ENCODE measurements at places on chromosomes 3 and 15. TPM values are rescaled to one million over a fixed set of nuclear protein-coding genes. Genes with fewer than 3 reads are reported as not detected.

- DNase-seq, result no peak
These were observed 1.5 kb upstream of the CD200R1L start for GRCh38 chr3:112848196-112848595.

DNA sequence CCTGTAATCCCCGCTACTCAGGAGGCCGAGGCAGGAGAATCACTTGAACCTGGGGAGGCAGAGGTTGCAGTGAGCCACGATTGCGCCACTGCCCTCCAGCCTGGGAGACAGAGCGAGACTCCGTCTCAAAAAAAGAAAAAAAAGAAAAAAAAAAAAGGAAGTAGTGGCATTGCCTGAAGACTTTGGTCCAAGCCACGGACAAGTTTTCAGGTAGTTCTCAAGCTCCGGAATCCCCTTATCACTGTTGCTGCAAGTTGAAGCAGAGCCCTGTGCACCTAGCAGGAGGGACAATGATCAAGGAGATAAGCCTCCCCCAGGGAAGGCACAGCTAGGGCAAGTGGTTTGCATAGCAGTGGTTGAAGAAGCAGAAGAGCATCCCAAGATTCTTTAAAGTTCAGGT is 97.6 kb downstream of the MEX3B start:
- no peak for DNase-seq

GRCh38 chr15:63599401-63600000 is 2.3 kb downstream of the FBXL22 start:
- DNase-seq, result peak; percentile 34

GRCh38 chr3:139540651-139541531 is 1.3 kb upstream of the RBP1 start:
- DNase-seq, result no peak

- DNase-seq, result peak; percentile 76
These were observed 437.7 kb downstream of the RAP2B start for GRCh38 chr3:153599685-153600084.

- no peak for DNase-seq
These were observed 34.0 kb downstream of the DZIP3 start for GRCh38 chr3:108623504-108623903.

DNA sequence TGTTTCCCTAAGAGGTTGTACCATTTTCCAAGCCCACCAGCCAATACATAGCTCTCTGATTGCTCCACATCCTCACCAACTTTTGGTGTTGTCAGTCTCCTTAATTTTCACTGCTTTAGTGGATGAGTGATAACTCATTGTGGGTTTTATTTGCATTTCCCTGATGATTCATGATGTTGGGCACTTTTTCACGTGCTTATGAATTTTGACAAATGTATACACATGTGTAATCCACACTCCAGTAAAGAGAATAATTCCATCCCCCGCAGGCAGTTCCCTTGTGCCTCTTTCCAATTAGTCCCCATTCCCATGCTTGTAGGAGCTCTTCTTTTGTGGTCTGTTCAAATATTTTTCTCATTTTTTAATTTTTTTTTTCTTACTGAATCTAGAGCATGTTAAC is 52.4 kb downstream of the ANP32A start:
- DNase-seq, result no peak

DNA sequence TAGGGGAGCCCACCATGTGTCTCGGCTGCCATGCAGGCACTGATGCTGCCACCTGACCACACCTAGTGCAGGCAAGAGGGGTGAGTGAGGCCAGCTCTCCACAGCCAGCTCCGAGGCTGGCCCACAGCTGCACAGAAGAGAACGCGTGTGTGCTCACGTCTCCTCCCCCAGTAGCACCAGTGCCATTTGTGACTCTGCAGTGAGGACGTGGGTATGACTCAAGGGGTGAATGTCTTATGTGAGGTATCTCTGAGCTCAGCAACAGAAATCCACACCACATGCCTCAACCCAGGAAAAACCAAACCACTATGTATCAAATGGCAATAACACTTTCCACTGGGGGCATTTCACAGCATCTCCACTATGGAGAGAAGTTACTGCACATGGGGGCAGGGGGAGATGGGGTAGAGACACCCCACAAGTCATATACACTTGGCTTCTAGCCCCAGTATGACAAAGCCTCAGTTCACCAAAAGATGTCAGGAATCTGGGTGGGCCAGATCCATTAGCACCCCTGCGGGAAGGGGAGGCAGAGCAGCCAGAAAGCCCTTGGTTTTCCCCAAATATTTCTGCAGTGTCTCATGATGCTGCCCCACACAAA is 87.6 kb downstream of the LRIG1 start:
- no peak for DNase-seq

DNA sequence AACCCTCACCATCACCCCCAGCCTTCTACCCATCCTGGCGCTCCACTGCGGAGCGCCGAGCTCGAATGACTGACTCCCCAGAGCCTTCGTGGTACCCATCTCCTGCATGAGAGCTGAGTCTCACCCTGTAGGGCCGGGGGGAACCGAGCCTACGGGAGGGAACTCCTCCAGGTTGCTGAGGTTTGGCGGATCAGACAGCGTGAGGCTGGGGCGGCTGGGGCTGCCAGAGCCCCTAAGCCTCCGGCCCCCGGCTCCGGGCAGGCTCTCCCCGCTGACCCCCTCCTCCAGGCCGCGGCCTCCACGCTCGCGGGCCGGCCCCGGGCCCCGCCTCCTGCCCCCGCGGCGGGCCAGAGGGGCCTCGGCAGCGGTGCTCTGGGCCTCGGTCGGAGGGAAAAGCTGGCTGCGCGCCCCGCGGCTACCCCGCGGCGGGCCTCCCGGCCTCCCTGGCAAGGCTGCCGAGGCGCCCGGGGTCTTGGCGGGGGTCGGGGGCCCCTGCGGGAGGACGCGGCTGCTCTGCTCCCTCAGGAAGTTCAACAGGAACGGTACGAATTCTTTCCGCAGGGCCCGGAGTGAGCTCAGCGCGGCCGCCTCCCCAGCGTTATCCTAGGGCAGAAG is 643 bp downstream of the CDAN1 start:
- no peak for DNase-seq

GRCh38 chr3:10518506-10519150 is 13.2 kb upstream of the ATP2B2 start:
- no peak for DNase-seq

GRCh38 chr3:147099076-147099475 is 307.3 kb downstream of the ZIC4 start:
- DNase-seq, result no peak

GRCh38 chr3:162628531-162628930 is 1131.9 kb downstream of the OTOL1 start:
- no peak for DNase-seq

- DNase-seq, result no peak
These were observed 973.4 kb downstream of the ROBO1 start for GRCh38 chr3:78794431-78794830.

- no peak for DNase-seq
These were observed 119.5 kb downstream of the TMCC1 start for GRCh38 chr3:129773691-129774663.

The CEMIP gene
- total RNA-seq, result 1.9 TPM

The NR1I2 gene
- 10.9 TPM for total RNA-seq

The GTF2A2 gene
- total RNA-seq, result 118 TPM

The ARIH2 gene
- total RNA-seq, result 83.3 TPM

The TJP1 gene
- total RNA-seq, result 25.9 TPM

The DAZL gene
- not detected for total RNA-seq

The CHCHD6 gene
- total RNA-seq, result 24.8 TPM
